Activated T-cell treated with anti-CD3 and anti-CD28 coated beads, Interleukin-2, amount 50 U/mL, for 72 hours (primary cell): ENCODE measurements at places on chromosomes 1 and 21.
A peak's percentile ranks its signal among the peaks of the same experiment; 100 is the strongest.

DNA sequence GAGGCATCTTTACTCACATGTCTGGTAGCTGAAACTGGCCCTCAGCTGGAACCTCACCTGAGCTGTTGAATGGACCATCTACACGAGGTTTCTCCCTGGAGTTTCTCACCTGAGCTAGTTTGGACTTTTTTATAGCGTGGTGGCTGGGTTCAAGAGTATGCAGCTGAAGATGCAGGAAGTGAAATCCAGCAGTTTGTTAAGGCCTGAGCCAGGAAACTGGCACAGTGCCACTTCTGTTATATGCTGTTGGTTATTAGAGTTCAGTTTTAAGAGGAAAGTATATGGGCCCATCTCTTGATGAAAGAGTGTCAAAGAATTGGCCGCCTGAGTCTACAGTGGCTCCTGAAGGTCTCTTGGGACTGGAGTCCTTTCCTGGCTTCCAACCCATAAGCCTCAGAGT lies 35.6 kb downstream of the STUM start:
- no peaks in the 10 kb centered on the region for H3K36me3 ChIP-seq
- no peak overlapping the region for H3K27ac ChIP-seq
- H3K4me1 ChIP-seq: no peaks in the 10 kb centered on the region
- no peaks in the 10 kb centered on the region for H3K27me3 ChIP-seq
- no peak overlapping the region for H3K4me3 ChIP-seq

GRCh38 chr21:32772281-32773047 lies 909 bp upstream of the PAXBP1 start:
- peak; percentile 82 for DNase-seq
- H3K27me3 ChIP-seq: no peaks in the 10 kb centered on the region
- peak overlapping the region; percentile 97 for H3K27ac ChIP-seq
- peaks cover 52% of the 10 kb centered on the region for H3K4me1 ChIP-seq
- H3K36me3 ChIP-seq: peaks cover 23% of the 10 kb centered on the region

DNA sequence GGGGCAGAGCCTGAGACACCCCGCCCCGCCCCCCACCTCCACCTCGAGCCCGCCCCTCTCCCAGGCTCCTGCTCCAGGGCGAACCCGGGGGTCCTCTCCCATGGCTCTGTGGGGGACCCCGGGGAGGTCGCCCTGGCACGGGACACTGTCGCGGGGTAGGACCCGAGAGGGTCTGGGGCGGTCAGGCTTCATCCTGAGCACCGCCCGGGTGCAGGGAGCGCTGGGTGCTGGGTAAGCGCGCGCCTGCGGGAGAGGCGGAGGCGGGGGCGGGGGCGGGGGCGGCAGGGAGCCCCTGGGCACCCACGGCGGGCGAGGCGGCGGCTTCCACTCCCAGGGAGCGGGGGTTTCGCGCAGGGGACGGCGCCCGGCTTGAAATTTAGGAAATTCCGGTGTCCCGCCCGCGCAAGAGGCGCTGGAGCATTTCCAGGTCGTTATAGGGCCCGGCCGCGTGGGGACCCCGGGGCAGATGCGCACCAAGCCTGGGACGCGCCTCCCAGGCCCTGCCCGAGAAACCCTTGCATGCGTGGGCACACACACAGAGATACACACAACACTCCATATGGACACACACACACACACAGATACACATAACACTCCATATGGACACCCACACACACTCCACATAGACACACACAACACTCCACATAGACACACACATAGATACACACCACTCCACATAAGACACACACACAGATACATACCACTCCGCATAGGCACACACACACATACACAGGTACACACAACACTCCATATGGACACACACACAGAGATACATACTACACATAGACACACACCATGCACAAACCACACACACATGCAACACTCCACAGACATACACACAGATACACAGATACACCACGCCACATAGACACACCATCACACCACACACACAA lies 48.7 kb upstream of the SLC19A1 start:
- H3K4me3 ChIP-seq: peak overlapping the region; percentile 56
- no peak overlapping the region for H3K27ac ChIP-seq
- peaks cover 9% of the 10 kb centered on the region for H3K27me3 ChIP-seq

GRCh38 chr1:2304282-2304681 lies 76.2 kb downstream of the SKI start:
- no peak overlapping the region for H3K4me3 ChIP-seq
- no peak overlapping the region for H3K27ac ChIP-seq
- no peak for DNase-seq
- H3K4me1 ChIP-seq: peaks cover 21% of the 10 kb centered on the region

DNA sequence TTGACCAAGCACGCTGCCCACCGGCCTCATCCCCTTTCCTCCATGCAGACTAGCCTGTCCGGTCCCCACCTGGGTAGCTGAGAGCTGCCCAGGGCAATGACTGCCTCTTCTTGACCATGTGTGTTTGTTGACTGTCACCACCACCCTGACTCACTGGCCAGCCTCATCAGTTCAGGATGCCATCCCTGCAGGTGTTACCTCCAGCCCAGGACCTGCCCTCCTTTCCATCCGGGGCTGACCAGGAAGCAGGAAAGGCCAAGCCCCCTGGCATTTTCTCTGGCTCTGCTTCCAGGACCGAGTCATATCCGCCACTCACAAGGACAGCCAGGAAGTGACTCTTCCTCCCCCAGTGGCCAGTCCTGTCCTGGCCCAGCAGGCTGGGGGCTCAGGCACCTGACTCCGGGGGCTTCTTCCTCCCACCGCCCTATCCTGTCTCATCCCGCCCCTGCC lies 17.1 kb downstream of the EPHA2 start:
- DNase-seq: no peak
- no peaks in the 10 kb centered on the region for H3K36me3 ChIP-seq
- H3K27me3 ChIP-seq: no peaks in the 10 kb centered on the region
- no peak overlapping the region for H3K27ac ChIP-seq
- peaks cover 25% of the 10 kb centered on the region for H3K4me1 ChIP-seq

DNA sequence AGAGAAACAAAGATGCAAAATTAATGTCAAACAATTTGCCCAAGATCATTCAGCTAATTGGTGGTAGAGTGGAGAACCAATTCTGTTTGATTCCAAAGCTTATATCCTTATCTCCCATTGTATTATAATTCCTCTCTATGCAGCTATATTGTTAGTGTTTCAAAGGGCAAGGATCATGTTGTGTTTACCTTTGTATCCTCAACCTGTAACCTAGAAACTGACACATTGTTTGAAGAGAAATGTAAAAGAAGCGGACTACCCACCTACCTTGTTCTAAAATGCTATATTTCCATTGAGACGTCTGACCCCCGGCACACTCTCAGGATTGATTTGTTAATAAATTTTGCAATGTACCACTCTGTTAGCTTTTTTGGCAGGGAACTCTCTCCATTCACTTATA lies 9.3 kb downstream of the RAVER2 start:
- no peak overlapping the region for H3K27ac ChIP-seq
- H3K4me1 ChIP-seq: no peaks in the 10 kb centered on the region
- H3K4me3 ChIP-seq: no peak overlapping the region
- no peak for DNase-seq

GRCh38 chr1:116910379-116911187 lies 867 bp downstream of the PTGFRN start:
- H3K4me3 ChIP-seq: no peak overlapping the region
- no peaks in the 10 kb centered on the region for H3K36me3 ChIP-seq
- H3K27ac ChIP-seq: peak overlapping the region; percentile 34
- H3K4me1 ChIP-seq: peaks cover 19% of the 10 kb centered on the region
- DNase-seq: peak; percentile 64
- H3K27me3 ChIP-seq: no peaks in the 10 kb centered on the region

GRCh38 chr1:168520832-168521231 lies 23.0 kb downstream of the XCL2 start:
- peaks cover 46% of the 10 kb centered on the region for H3K4me1 ChIP-seq
- H3K36me3 ChIP-seq: peaks cover 14% of the 10 kb centered on the region
- peak overlapping the region; percentile 71 for H3K4me3 ChIP-seq
- H3K27me3 ChIP-seq: no peaks in the 10 kb centered on the region

DNA sequence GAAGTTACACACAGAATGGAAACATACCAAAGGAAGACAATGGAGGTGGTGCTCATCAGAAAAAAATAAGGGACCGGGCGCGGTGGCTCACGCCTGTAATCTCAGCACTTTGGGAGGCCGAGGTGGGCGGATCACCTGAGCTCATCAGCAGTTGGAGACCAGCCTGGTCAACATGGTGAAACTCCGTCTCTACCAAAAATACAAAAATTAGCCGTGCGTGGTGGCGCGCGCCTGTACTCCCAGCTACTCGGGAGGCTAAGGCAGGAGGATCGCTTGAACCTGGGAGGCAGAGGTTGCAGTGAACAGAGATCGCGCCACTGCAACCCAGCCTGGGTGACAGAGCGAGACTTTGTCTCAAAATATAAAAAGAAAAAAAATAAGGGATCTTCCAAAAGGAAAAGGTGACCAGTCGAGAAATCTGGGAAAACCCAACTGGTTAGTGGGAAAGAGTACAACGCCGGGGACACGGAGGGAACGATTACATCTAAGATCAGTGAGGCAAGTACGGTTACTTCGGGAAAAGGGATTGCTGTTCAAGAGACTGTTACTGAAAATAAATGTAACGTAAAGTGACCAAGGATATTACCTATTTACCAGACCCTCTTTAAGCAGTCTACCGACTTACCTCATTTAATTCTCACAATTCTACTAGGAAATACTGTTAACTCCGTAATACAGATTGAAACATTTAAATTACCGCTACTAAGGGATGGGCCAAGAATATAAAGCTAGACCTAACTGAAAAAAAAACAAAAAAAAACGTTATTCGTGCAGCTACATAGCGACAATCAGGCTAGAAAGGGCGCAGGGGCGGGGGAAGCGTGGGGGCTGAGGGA lies 822 bp downstream of the CCT3 start:
- H3K36me3 ChIP-seq: peaks cover 9% of the 10 kb centered on the region
- no peaks in the 10 kb centered on the region for H3K27me3 ChIP-seq
- no peak for DNase-seq
- peak overlapping the region; percentile 96 for H3K27ac ChIP-seq

DNA sequence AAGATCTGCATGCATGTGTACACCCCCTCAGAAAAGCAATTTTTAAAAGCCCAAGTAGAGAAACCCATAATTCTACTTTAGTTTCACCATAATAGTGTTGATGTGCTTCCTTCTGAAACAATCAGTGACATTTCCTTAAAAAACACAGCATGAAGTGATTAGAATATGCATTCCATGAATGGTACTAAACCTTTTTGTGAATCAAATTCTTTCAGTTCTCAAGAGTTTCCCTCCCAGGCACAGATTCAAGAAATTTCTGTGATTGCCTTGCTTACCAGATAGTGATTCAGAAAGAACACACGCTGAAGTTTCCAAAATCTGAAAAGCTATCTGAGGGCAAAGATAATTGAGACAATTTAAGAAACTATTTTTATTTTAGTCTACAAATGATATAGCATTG lies 136.4 kb upstream of the ADGRL2 start:
- no peaks in the 10 kb centered on the region for H3K27me3 ChIP-seq
- H3K36me3 ChIP-seq: no peaks in the 10 kb centered on the region
- H3K27ac ChIP-seq: no peak overlapping the region
- H3K4me3 ChIP-seq: no peak overlapping the region
- no peak for DNase-seq

GRCh38 chr1:1351511-1352427 lies 2.6 kb upstream of the DVL1 start:
- DNase-seq: no peak
- no peaks in the 10 kb centered on the region for H3K36me3 ChIP-seq
- H3K27me3 ChIP-seq: peaks cover 12% of the 10 kb centered on the region
- peaks cover 17% of the 10 kb centered on the region for H3K4me1 ChIP-seq

DNA sequence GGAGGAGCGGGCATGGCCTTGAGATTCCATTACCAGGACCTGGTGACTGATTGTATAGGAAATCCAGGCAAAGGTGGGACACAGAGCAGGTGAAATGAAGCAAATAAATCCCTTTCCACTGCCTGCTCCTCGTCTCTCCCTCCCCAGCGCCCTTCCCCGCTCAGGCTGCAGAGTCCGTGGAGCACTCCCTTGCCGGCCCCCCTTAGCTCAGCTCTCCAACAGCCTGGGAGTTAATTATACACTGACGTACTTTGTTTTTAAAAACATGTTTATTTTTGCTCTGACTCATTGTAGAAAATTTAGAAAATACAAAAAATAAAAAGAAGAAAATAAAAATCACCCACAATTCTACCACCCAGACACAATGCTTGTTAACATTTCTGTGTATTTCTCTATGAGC lies 61.7 kb downstream of the LGR6 start:
- H3K36me3 ChIP-seq: no peaks in the 10 kb centered on the region
- no peak overlapping the region for H3K27ac ChIP-seq
- H3K4me3 ChIP-seq: no peak overlapping the region
- peaks cover 28% of the 10 kb centered on the region for H3K27me3 ChIP-seq
- peaks cover 7% of the 10 kb centered on the region for H3K4me1 ChIP-seq

DNA sequence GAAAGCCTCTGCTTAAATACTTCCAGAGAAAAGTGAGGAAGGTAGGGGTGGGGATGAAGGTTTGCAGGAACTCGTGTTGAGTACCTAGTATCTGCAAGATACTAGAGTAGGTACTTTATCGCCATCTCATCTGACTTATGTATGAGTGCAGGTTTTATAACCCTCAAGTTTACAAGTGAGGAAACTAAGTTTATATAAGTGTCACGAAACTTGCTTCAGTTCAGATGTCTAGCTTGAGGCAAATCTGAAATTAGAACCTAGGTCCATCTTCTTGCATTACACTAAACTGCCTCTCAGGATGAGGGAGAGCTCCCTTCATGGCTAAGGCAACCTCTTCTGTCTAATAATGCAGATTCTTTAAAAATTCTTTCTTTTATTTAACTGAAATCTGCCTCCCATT lies 43.5 kb downstream of the NFIA start:
- no peaks in the 10 kb centered on the region for H3K36me3 ChIP-seq
- H3K27me3 ChIP-seq: peaks cover 6% of the 10 kb centered on the region
- DNase-seq: no peak
- H3K4me3 ChIP-seq: no peak overlapping the region
- no peak overlapping the region for H3K27ac ChIP-seq

GRCh38 chr1:160221089-160221488 lies 15.9 kb downstream of the PEA15 start:
- H3K27me3 ChIP-seq: no peaks in the 10 kb centered on the region
- H3K4me1 ChIP-seq: no peaks in the 10 kb centered on the region
- H3K27ac ChIP-seq: no peak overlapping the region
- no peak for DNase-seq
- H3K36me3 ChIP-seq: peaks cover 23% of the 10 kb centered on the region

DNA sequence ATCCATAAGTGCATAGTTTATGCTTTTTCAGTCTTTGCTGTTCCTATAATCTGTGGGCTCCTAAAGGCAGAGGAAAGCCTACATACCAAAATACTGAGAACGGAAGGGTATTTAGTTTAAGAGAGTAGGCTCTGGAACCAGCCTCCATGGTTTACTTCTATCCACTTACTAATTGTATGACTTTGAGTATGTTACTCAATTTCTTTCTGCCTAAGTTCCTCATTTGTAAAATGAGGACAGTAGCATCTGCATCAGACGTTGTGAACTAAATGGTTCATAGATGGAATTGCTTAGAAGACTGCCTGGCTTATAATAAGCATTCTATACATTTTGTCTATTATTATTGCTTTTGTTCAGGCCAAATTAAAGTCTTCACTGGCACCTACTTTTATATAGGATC lies 111.0 kb downstream of the NTNG1 start:
- no peak overlapping the region for H3K27ac ChIP-seq
- H3K27me3 ChIP-seq: no peaks in the 10 kb centered on the region
- H3K4me1 ChIP-seq: no peaks in the 10 kb centered on the region
- H3K4me3 ChIP-seq: no peak overlapping the region
- no peak for DNase-seq
